ENCODE measurements at places on chromosomes 12 and 14. TPM values are rescaled to one million over a fixed set of nuclear protein-coding genes. Genes with fewer than 3 reads are reported as not detected.

The ALG10B gene
- 7.5 TPM for total RNA-seq

DNA sequence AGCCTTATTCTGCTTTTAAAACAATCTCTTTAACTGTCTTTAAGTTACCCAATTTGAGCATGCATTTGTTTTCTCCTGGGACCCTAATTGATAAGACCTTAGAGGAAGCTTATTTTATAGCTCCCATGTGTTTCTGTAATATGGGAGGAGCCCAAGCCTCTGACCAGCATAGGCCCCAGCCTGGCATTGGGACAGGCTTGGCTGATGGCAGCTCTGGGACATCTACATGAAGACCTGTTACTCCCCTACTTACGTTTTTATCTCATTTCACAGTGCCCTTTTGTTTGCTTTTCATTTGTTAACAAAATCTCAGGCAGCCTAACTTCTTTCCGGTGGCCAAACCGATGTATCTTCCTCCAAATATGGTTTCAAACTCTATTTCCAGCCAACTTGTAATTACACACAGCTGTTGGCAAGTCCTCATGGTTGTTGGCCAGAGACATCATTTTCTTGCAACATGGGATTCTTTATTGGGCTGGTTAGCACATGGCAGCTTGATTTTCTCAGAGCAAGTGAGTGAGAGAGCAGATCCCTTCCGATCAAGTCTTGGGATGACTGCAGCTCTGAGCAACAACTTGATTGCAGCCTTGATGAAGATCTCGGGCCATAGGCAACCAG lies 1117.5 kb downstream of the AACS start:
- DNase-seq: peak; percentile 72

The ESPL1 gene
- total RNA-seq: 5.6 TPM

The GZMB gene
- 0.30 TPM for total RNA-seq

GRCh38 chr14:63857466-63858030 lies 4.7 kb downstream of the SYNE2 start:
- DNase-seq: no peak

The C12orf60 gene
- 1.4 TPM for total RNA-seq

DNA sequence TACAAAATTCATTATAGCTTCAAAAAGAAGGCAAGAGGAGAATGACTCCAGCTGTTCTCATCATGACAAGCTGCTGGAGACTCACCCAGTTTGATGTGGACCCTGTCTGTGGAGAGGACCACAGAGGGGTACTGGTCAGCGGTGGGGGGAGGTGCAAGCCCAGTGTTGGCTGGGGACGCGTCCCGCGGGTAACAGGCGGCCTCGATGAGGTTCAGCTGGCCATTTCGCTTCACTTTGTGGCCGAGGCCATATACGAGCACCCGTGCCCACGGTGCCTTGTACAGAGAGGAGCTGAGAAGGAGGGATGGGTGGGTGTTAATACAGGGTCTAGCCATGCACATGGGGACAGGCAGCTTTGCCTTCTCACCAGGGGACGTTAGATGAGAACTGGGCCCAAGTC lies 67.1 kb downstream of the TRAFD1 start:
- no peak for DNase-seq

GRCh38 chr12:65501093-65501621 lies 222.7 kb downstream of the MSRB3 start:
- peak; percentile 68 for DNase-seq

DNA sequence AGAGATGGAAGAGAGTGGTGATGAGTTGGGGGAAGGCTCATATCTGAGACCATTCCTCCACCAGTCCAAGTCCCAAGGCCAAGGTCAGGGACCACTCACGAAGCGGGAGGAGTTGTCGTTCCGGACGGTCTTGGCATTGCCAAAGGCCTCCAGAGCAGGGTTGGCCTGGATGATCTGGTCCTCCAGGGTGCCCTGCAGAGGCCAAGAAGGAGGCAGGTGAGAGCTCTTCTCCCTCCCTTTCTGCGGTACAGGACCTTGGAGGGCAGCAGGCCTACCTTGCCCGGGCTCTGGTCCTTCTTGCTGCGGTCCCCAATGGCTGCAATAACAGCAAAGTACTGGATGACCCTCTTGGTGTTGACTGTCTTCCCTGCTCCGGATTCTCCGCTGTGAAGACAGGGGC lies 4.0 kb downstream of the MYH7 start:
- no peak for DNase-seq

GRCh38 chr12:111439657-111440151 lies 34.0 kb downstream of the SH2B3 start:
- no peak for DNase-seq

DNA sequence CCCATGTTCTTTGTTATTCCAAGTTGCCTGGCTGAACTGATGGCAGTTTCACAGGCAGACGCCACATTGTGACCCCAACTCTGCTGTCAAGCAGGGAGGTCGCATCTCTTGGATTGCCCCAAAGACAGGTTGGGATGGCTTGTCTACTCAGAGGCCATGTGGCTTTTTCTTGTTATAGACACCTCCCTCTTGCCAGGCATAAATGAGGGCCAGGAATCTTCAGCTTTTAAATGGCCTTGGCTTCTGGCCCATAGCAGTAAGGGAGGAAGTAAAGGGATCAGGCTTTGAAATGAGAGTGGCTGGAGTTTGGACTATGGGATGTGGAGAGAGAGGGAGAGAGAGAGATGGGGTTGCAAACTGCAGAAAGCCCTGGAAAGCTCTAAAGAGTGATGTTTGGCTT lies 215.0 kb downstream of the TBX5 start:
- no peak for DNase-seq

The KCTD10 gene
- total RNA-seq: 33.4 TPM

GRCh38 chr12:53676656-53677015 lies 753 bp upstream of the ATP5MC2 start:
- peak; percentile 81 for DNase-seq

The FOXG1 gene
- total RNA-seq: not detected

- no peak for DNase-seq
These were observed 33.1 kb downstream of the SNRNP35 start for GRCh38 chr12:123491056-123491455.

DNA sequence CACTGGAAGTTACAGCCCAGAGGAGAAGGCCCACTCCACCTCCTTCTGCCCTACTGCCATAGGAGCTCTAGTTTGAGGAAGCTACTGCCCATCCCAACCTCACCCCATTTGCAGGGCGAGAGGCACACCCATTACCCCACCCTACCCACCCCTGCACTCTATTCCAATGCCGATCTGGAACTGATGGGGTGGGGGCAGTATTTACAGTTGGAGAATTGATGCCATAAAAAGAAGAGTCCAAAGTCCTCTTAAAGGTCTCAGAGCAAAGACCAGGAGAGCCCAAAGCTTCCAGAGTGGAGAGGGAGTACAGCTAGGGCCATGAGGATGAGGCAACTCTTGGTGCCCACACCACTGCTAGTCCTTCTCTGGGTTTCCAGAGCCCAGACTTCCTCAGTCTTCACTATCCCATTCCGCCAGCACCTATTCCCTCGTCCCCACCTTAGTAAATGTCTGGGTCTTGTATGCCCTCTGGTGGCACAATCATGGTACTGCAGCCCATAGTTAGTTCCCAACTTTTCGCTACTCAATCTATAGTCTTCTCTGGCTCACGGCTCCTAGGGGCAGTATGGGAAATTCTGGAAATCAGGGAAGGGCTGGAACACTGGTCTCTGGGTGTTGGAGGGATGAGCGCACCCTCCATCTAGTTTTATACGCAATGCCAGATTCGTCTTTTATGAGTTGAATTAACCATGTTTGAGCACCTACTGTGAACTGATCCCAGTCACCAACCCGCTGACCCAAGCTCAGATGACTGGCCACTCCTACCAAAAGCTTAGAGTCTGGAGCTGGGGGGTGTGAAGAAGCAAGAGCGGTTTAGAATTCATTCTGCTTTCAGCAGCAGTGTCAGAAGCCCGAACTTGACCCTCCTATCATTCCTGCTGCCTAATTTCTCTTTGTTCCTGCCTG lies 6.9 kb upstream of the ADCY6 start:
- peak; percentile 54 for DNase-seq

DNA sequence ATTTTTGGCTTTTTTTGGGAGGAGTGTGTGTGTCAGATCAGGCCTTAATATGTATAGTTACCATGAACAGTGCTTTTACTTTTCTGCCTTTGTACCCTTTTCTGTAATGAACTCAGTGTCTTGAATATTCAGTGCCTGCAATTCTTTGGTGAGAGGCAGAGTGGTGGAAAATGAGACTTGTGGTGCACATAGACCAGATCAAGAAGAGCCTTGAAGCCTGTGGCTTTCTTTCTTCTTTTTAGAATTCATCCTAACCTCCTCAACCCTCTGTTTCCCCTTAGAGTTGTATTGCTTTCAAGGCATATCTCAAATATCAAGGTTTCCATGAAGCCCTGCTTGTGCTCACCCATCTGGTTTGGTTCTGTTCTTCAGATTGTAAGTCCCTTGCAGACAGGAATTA lies 2.6 kb downstream of the YLPM1 start:
- no peak for DNase-seq

DNA sequence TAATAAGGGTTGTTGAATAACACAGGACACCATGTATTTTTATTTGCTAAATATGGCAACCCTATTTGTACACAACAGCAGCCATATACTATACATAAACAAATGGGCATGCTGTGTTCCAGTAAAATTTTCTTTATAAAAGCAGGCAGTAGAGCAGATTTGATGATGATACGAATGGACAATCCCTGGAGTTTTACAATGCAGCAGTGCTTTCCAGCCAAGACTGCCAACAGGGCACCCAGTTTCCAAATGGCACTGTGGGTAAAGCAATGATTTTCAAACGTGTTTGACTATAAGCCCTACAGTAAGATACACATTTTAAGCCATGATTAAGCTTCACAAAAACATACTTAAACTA lies 282.7 kb downstream of the NUAK1 start:
- DNase-seq: no peak
